ENCODE measurements at places on chromosomes 12 and 14. TPM values are rescaled to one million over a fixed set of nuclear protein-coding genes. Genes with fewer than 3 reads are reported as not detected.
A peak's percentile ranks its signal among the peaks of the same experiment; 100 is the strongest.

- DNase-seq: peak; percentile 28
Observed at GRCh38 chr12:54526812-54527630, 22.4 kb upstream of the PDE1B start.

DNA sequence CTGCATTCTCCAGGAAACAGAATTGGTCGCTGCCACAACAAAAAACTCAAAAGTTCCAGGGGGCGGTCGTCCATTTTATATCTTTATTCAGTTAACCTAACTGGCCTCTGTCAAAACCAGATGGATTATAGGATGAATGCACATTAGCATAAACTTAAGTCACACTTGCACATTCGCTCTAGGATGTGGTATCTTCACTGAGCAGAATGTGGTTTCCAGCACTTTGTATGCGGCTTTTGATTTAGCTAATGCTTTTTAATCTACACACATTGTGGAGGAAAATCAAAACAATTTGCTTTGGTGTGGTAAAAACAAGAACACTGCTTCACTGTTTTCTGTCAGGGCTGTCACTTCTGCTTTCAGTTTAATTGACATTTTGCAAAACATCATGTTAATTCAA, 4.5 kb downstream of the TAS2R50 start:
- DNase-seq: no peak

DNA sequence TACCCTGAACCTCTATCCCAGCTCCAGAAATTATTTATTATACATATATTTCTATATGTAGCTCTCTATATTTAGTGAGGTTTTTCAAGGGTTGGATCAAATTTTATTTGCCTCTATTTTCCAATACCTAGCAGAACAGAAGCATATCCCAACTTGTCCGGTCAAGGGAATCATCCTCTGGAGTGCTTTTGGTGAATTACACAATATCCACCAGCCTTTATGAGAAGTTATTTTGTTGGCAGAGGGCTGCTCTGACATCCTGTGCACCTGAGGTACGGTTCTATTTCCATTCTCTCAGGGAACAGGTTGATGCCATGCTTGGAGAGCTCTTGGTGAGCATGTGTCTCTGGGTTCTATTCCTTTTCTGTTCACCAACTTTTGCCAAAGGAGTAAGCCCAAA, 1056.4 kb downstream of the GALC start:
- DNase-seq: no peak

GRCh38 chr14:76961631-76962302, 66.7 kb downstream of the IRF2BPL start:
- peak; percentile 78 for DNase-seq

- no peak for DNase-seq
Observed at GRCh38 chr14:95455246-95455645, 61.2 kb downstream of the SYNE3 start.

DNA sequence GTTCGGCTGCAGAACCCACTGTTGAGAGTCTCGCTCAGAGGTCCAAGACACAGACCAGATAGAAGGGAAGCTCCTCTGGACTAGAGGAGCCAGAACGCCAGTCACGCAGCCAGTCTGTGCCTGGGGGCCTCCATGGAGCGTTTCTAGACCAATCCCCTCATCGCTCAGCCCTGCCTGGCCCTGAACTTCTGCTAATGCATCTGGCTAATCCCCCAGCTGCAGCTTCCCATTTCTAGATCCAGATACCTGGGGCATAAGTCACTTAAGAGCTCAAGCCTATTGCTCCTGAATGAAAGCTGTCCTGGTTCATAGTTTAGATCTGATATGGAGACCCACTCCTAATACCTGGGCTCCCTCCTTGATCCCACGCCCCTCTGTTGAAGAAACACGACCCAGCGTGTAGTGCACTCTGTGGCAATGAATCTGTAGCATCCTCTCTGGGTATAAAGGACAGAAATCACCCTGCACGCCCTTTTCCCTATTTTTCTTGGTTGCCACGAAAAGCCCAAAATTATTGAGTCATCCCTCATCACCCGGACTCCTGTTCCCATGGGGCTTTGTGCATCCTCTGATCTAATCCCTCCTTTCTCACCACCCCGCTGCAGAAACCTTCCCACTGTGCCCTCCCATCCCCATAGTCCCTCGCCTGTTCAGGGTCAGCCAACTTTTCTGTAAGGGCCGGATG, 341.6 kb upstream of the FKBP4 start:
- no peak for DNase-seq

Gene CMA1
- not detected for polyA plus RNA-seq

GRCh38 chr14:43204816-43205215, 1302.3 kb downstream of the FSCB start:
- DNase-seq: no peak

Gene WDHD1
- 0.59 TPM for polyA plus RNA-seq

DNA sequence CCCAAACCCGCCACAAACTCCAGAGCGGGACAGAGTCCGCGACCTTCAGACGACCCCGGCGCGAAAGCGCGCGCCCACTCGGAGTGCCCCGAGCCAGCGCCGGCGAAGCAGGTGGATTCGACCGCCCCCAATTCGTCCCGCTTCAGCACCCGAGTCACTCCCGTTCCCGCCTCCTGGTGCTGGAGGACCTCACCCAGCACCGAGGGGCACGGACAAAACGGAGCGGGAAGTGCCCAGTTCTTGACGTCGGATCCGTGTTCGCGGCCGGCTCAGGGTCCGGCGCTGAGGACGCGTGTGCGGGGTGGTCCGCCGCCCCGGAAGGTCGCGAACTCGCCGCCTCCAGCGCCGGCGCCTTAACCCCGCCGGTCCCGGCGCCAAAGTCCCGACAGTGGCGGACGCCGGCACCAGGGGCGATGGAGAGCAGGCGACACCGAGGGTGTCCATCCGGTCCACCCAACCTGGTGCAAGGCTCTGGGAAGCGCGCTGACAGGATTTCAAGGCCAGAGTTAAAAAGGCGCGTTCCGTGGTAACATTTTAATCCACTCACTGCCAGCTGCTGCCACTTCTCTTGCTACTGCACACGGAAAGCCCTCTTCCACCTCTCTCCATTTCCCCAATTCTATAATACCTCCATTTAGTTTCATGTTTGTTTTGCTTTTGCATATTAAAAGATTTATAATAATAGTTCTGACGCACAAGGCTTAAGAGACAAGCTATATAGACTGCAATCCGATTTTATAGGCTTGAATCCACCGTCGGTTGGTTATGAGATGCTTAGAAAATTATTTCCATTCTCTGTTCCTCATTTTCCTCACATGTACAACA, 240.0 kb upstream of the CPNE8 start:
- peak; percentile 60 for DNase-seq

Gene AQP5
- polyA plus RNA-seq: 1.1 TPM

- DNase-seq: no peak
Observed at GRCh38 chr12:86091681-86092080, 164.5 kb downstream of the MGAT4C start.

Gene GALNT6
- polyA plus RNA-seq: 0.57 TPM

- no peak for DNase-seq
Observed at GRCh38 chr12:47282206-47282605, 202.4 kb upstream of the AMIGO2 start.

DNA sequence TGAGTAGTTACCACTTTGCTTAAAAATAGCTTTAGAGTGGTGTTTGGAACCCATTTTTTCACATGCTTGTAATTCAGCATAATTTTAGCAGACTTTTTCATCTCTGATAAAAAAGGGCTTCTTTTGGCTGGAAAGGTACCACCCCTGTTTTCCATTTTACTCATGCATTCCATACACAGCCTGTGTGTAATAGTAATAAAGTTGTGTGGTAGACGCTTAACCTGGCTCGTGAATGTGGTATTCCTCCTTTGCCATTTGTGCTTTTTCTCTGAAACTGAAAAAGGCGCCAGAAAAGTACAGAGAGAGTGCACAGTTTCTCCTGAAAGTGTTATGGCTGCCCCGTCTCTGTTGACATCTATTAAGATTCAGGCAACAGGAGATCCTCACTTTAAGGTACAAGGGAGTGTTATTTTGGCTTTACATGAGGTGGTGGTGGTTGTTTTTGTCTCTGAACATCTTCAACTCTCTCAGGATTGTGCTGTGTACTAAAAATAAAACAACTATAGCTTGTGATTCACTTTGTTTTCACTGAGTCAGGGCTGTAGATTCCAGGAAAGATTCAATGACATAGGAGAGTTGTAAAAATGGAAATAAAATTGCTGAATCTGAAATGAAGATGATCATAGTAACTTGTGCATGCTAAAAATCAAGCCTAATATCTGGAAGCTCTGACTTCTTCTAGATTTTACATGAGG, 45.6 kb upstream of the MIS18BP1 start:
- no peak for DNase-seq

All from heart right ventricle (tissue), 16 donors.